SJSA1 (cell line): ENCODE measurements at places on chromosomes 11 and 22.

DNA sequence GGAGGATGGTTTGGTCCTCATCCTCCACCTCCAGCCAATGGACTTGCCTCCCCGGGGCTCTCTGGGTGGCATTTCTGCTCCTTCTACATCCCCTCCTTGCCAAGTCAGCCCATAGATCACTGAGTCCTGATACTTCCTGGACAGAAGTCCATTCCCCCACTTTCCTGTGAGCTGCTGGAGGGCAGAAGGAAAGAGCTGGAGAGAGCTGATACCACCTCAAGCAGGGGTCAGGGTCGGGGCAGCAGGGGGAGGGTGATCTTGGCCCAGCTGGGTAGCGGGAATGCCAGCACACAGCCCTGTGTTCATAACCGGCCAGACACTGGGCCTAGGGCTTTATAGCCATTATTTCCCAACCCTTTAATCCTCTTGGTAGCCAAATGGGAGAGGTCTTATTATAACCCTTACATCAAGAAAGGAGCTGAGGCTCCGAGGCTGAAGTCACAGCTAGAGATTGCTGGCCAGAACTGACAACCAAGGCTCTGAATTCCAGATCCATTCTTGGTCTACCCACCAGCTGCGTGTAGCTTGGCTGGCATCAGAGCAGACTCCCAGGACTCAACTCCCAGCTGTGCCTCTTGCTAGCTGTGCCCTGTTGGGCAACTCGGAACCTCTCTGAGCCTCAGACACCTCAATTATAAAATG, 39.9 kb downstream of the CD6 start:
- peaks cover 9% of the 10 kb centered on the region; the same call in 1 of the 2 replicates for H3K27me3 ChIP-seq
- H3K27ac ChIP-seq: no peak overlapping the region
- no peak overlapping the region for H3K4me3 ChIP-seq
- H3K36me3 ChIP-seq: no peaks in the 10 kb centered on the region
- peaks cover 5% of the 10 kb centered on the region for H3K4me1 ChIP-seq

DNA sequence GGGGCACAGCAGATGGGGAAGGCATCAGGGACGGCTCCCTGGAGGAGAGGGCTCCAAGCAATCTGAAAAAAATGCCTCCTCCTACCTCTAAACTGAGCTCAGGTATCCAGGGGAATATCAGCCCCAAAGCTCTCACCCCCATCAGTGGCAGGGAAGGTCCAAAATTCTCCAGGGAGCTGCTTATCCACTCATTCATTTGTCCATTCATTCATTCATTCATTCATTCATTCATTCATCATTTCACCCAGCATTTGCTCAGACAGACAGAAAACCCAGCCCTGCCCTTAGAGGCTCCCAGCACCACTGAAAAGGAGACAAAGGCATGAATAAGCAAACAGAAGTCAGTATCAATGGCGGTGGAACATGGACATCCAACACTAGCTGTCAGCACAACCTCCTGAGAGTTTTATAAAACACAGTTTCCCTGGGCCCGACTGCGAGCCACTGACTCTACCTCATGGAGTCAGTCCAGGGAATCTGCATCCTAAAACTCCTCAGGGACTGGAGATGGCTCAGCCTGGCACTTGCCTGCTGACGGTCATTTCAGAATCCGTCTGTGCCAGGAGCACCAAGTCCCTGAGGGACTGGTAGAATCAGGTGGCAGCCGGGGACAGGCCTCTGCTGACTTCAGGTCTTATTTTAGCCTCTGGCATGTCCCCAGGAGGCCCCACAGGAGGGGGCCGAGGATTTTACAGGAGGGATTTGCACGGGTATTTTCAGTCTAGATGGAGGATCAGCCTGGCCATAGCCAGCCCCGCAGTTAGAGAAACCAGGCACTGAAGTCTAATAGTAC, 164.6 kb downstream of the MN1 start:
- no peak overlapping the region for H3K27ac ChIP-seq
- DNase-seq: no peak
- H3K36me3 ChIP-seq: no peaks in the 10 kb centered on the region
- H3K4me3 ChIP-seq: no peak overlapping the region
- no peaks in the 10 kb centered on the region for H3K27me3 ChIP-seq

DNA sequence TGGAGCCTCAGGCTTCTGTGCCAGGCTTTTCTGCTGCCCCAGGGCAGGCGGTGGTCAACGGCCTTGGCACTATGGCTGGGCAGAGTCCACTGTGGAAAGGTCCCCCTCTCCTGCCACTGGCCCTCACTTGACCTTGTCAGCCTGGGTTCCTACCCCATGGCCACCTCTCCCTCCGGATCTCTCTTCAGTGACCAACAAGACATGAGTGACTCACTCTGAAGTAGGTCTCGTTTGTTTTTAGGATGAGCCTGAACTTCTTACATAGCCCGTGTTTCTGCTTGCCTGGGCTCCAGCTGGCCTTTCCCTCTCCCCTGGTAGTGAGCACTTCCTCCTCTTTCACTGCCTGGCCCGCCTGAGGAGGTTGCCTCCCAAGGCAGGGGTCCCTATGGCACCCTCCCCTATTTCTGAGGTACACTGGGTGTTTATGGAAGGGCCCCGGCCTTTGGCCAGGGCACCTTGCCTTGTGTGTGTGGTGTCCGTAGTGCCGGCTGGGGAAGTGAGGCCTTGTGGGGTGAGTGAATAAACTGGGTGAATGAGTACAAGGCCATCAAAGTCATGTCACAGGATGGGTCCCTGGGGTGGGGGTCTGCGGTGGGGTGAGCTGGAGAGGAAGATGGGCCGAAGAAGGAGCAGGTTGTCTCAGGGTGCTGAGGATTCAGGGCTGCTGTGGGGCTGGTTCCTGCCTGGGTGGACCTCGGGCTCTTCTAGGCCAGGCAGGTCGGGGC, 5.0 kb downstream of the SHANK3 start:
- no peaks in the 10 kb centered on the region for H3K36me3 ChIP-seq
- DNase-seq: no peak
- peaks cover 39% of the 10 kb centered on the region for H3K27me3 ChIP-seq

- H3K27ac ChIP-seq: no peak overlapping the region
- no peaks in the 10 kb centered on the region for H3K27me3 ChIP-seq
- peak; percentile 21 for DNase-seq
- H3K4me1 ChIP-seq: no peaks in the 10 kb centered on the region
Observed at GRCh38 chr22:44243761-44244160, 63.0 kb downstream of the PARVG start.

DNA sequence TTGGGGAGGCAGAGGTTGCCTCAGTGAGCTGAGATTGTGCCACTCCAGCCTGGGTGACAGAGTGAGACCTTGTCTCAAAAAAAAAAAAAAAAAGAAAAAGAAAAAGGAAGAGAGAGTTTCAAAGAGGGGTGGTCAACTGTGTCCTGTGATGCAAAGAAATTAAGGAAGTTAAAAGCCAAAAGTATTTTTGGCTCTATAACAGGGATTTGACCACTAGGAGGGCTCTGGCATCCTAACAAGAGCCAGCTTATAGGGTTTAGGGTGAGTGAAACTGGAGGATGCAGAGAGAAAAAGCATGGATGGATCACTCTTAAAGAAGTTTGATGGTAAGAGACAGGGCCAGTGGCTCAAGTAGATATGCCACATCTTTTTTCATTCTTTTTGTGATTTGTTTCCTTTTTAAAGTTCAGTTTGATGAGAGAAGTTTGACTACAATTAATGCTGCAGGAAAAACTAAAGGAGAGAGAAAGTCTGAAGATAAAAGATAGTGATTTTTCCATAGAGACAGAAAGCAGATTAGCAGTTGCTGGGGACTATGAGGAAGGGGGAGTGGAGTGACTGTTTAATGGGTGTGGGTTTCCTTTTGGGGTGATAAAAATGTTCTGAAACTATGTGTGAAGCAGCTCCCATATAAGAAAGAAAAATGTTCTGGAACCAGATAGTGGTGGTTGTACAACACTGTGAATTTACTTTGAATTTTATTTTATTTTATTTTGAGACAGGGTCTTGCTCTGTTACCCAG, 11.1 kb upstream of the MICAL2 start:
- H3K4me3 ChIP-seq: no peak overlapping the region
- DNase-seq: no peak
- peaks cover 4% of the 10 kb centered on the region; the same call in 1 of the 2 replicates for H3K4me1 ChIP-seq
- no peaks in the 10 kb centered on the region for H3K36me3 ChIP-seq

GRCh38 chr22:26949193-26949592, 291.8 kb downstream of the MIAT start:
- H3K36me3 ChIP-seq: no peaks in the 10 kb centered on the region
- peaks cover 9% of the 10 kb centered on the region; the same call in 1 of the 2 replicates for H3K27me3 ChIP-seq
- H3K27ac ChIP-seq: no peak overlapping the region
- H3K4me1 ChIP-seq: no peaks in the 10 kb centered on the region
- no peak overlapping the region for H3K4me3 ChIP-seq

- H3K36me3 ChIP-seq: peaks cover 97% of the 10 kb centered on the region
- H3K27me3 ChIP-seq: no peaks in the 10 kb centered on the region
- DNase-seq: peak; percentile 50
- no peak overlapping the region for H3K27ac ChIP-seq
- H3K4me3 ChIP-seq: no peak overlapping the region
Observed at GRCh38 chr22:31089160-31090100, 8.3 kb downstream of the SMTN start.

DNA sequence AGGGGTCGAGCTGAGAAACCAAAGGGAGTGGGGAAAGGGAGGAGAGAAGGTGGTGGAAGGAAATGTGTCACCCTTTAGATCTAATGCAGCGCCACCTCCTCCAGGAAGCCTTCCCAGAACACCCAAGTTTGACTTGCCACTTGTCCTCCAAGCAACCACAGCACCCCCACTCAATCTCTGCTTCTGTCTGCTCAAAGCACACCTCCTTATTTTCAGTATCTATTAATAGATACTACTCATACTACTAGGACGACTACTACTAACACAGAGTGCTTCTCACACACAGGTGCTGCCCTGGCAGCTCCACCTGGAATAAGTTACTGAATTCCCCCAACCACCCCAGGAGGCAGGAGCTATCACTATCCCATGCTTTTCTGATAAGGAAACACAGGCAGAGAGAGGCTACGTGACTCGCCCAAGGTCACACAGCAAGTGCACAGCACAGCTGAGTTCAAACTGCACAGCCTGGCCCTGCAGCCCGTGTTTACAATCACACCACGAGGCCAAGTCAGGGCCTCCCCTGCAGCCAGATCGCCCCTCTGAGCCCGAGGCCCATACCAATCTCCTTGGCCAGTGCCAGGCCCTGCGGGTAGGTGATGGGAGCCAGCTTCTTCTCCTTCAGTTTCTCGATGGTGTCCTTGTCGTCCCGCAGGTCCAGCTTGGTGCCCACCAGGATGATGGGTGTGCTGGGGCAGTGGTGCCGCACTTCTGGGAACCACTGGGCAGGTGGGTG, 13.2 kb downstream of the RAC2 start:
- H3K27ac ChIP-seq: no peak overlapping the region
- peaks cover 39% of the 10 kb centered on the region for H3K4me1 ChIP-seq
- H3K36me3 ChIP-seq: 0 out of 2 replicates have a peak, but pooled peaks cover 3% of the 10 kb centered on the region
- H3K4me3 ChIP-seq: no peak overlapping the region
- H3K27me3 ChIP-seq: no peaks in the 10 kb centered on the region

- no peak for DNase-seq
- peaks cover 60% of the 10 kb centered on the region for H3K36me3 ChIP-seq
- no peaks in the 10 kb centered on the region for H3K27me3 ChIP-seq
Observed at GRCh38 chr11:83162377-83162776, 5.4 kb downstream of the PCF11 start.

DNA sequence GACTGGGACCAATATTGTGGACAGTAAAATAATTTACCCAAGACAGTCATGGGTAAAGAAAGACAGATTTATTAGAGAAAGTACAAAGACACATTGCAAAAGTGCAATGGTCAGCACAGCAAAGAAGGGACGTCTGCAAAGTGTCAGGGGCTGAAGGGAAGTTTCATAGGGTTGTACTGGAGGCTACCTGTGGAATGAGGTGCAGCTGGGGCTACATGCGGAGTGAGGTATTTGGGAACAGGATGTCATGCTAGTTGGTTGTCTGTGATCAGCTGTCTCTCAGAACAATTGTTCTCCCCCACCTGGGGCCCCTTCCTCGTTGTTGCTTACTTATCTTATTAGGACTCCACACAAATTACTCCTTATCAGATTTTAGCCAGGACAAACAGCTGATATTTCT, 11.4 kb upstream of the APOL3 start:
- no peak overlapping the region for H3K4me3 ChIP-seq
- DNase-seq: no peak
- no peaks in the 10 kb centered on the region for H3K36me3 ChIP-seq
- peaks cover 12% of the 10 kb centered on the region; the same call in 1 of the 2 replicates for H3K27me3 ChIP-seq

- no peak overlapping the region for H3K27ac ChIP-seq
- H3K27me3 ChIP-seq: no peaks in the 10 kb centered on the region
- peaks cover 47% of the 10 kb centered on the region for H3K4me1 ChIP-seq
- peak; percentile 62 for DNase-seq
Observed at GRCh38 chr11:33687733-33688479, 12.7 kb downstream of the C11orf91 start.

GRCh38 chr11:94528551-94528950, 15.2 kb upstream of the FUT4 start:
- no peaks in the 10 kb centered on the region for H3K27me3 ChIP-seq
- no peak overlapping the region for H3K27ac ChIP-seq
- H3K4me3 ChIP-seq: no peak overlapping the region
- DNase-seq: no peak
- no peaks in the 10 kb centered on the region for H3K4me1 ChIP-seq

- peak overlapping the region; percentile 49 for H3K27ac ChIP-seq
- peak; percentile 52 for DNase-seq
- no peaks in the 10 kb centered on the region for H3K36me3 ChIP-seq
- H3K27me3 ChIP-seq: no peaks in the 10 kb centered on the region
- peaks cover 23% of the 10 kb centered on the region for H3K4me1 ChIP-seq
Observed at GRCh38 chr11:76598426-76598839, 72.1 kb downstream of the LRRC32 start.

DNA sequence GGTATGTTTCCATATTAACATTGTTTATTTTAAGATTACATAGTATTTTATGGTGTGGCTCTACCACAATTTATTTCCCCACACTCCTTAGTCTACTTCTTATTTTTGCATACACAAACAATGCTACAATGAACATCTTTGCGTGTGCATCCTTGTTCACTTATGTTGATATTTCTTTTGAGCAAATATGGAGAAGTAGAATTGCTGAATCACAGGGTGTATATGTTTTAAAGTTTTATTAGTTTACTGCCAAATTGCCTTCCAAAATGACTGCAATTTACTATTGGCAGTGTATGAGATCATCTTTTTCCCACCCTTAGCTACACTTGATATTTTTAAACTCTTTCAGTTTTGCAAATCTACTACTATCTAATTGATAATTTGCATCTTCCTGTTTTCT, 38.7 kb upstream of the FAR1 start:
- no peak overlapping the region for H3K27ac ChIP-seq
- no peaks in the 10 kb centered on the region for H3K4me1 ChIP-seq
- H3K4me3 ChIP-seq: no peak overlapping the region
- no peaks in the 10 kb centered on the region for H3K36me3 ChIP-seq
- DNase-seq: no peak

DNA sequence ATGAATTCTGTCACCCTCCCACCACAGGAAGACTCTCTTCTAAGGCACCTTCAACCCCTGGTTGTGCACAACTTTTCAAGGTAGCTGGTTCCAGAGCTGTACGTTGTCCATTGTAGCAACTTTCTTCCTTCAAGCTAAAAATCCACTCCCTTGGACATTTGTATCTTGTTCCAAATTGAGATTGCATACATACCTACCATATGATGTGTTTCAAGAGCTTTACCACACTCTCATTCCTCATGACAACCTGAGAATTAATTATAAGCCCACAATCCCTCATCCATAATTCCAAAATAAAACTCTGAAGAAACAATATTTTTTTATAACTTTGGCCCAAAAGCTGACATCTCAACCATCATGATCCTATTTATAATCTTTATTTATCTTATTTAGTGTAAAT, 3.0 kb downstream of the OR52W1 start:
- no peaks in the 10 kb centered on the region for H3K4me1 ChIP-seq
- DNase-seq: no peak
- no peaks in the 10 kb centered on the region for H3K36me3 ChIP-seq
- H3K4me3 ChIP-seq: no peak overlapping the region
- H3K27ac ChIP-seq: no peak overlapping the region

- H3K36me3 ChIP-seq: no peaks in the 10 kb centered on the region
- H3K4me1 ChIP-seq: 0 out of 2 replicates have a peak, but pooled peaks cover 2% of the 10 kb centered on the region
- no peaks in the 10 kb centered on the region for H3K27me3 ChIP-seq
- DNase-seq: no peak
- no peak overlapping the region for H3K4me3 ChIP-seq
Observed at GRCh38 chr11:28729339-28729738, 621.2 kb downstream of the METTL15 start.
